ENCODE measurements at places on chromosomes 2 and 18.

- no peak for DNase-seq
Measured at GRCh38 chr2:231634412-231634811, 41.7 kb downstream of the TEX44 start.

DNA sequence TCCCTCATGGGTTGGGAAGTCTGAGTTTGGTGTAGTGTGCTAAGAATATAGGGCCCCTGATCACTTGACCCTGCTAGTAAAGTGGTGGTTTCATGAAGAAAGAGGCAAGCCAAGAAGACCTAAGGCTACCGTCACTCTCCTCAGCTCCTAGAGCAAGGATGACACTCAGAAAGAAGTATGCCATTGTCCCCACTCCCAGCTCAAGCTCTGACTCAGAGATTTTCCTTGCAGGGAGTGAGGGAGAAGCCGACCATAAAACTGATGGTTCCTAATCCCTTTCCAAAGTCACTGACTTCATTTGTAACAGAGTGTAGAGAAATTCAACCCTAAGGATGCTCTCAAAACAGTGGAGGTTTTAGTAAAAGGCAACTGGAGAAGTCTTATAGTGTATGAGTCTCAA lies 80.9 kb downstream of the ICA1L start:
- DNase-seq = no peak

- no peak for DNase-seq
Measured at GRCh38 chr2:223488814-223489213, 113.3 kb downstream of the SCG2 start.

- DNase-seq = no peak
Measured at GRCh38 chr2:172296267-172297046, 130.9 kb upstream of the ITGA6 start.

- no peak for DNase-seq
Measured at GRCh38 chr18:48133671-48134251, 203.3 kb upstream of the SMAD2 start.

DNA sequence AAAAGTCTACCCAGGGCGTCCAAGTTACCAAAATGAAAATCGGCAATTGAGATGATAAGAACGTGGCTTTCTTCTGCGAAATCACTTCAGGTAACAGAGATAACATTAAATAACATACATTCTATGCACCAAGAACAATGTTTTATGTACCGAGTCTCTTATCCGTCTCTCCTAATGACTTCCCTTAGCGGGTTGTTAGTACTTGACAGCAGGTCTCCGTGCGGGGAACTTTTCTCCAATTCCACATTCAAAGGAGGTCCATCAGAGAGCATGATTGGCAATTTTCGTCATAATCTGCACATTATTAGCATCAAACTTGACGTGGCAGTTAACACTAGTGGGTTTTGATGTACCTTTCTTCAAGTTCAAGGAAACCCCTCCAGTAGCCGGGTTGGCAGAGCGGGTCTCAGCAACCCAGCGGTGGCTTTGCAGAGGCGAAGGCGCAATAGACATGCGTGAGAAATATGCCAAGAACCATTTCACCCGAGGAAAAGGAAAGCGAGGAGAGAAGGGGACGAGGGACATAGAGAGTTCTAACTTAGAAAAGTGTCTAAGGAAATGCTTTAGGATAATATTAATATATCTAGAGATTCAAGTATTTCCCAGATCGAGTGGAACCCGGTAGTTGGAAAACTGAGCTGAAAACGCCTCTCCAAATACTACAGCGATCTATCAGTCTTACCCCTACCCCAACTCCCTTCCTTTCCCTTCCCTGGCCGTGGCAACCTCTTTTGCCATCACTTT lies 5.0 kb downstream of the EVX2 start:
- DNase-seq = no peak

DNA sequence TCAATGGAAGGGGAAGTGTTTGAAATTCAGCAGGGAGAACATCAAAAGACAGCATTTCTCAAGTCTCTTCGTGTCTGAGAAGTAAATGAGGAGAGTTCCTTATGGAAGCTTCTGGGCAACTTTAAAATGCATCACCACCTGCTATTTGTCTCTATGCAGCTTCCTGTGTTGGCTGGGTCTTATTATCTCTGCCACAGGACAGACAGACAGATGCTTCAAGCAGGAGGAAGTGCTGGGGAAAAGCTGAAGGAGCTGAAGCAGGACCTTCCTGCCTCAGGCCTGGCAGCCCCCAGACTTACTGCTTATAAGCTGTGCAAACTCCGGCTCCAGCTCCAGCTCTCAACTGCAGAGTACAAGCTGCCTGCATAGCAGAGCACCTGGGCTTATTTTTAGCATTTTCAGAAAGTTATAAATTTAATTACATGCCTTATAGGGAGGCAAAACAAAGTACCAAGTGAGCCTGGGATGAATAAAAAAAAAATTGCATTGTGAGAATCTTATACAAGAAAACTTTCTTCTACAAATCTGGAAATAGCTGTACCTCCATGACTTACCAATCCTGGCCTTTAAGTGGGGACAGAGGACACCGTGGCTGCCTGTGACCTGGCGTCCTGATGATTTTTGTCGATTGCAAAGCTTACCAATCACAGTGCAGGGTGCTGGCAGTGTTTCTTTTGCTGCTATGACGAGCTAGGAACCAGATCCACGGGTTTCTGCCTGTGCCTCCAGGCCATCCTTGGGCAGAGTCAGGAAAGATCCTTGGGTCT lies 206.3 kb downstream of the SEPTIN10 start:
- DNase-seq = no peak

DNA sequence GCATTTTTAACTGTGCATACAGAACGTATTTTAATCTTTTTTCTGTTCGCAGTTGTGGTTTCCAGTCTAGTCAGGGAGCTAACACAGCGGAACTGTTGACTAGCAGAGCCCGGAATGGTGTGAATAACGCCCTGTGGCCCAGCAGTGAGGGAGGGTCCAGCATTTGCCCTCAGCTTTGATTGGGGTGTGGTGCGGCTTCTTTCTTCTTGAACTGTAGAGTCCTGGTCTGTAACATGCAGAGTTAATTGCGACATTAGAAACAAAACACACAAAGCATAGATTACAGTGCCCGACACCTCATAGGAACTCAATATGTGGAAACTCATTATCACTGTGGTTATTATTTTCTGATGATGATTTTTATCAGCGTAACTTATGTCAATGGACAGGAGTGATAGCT lies 253.6 kb downstream of the SOX11 start:
- no peak for DNase-seq

- DNase-seq = no peak
Measured at GRCh38 chr2:27496357-27497287, at the start of gene GCKR. Gene GCKR (plus strand): TSS chr2:27496839. CDS start chr2:27496905, 66 bp downstream.

DNA sequence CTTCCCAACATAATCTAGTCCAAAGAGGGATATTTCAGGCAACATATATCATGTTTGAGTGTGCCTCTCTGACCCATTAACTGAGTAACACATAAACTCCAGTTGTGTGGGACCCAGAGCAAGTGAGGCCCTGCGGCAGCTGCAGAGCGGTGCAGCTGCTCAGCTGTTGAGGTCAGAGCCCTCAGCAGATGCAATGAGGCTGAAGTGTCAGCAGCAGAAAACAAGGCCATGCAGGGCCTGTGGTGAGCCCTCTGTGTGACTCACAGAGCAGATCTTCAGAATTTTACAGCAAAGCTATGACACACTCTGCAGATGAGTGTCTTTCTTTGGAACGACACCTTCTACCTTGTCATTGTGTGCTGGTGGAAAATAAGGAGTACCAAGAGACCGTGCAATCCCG lies 168.5 kb downstream of the CBLN2 start:
- no peak for DNase-seq

DNA sequence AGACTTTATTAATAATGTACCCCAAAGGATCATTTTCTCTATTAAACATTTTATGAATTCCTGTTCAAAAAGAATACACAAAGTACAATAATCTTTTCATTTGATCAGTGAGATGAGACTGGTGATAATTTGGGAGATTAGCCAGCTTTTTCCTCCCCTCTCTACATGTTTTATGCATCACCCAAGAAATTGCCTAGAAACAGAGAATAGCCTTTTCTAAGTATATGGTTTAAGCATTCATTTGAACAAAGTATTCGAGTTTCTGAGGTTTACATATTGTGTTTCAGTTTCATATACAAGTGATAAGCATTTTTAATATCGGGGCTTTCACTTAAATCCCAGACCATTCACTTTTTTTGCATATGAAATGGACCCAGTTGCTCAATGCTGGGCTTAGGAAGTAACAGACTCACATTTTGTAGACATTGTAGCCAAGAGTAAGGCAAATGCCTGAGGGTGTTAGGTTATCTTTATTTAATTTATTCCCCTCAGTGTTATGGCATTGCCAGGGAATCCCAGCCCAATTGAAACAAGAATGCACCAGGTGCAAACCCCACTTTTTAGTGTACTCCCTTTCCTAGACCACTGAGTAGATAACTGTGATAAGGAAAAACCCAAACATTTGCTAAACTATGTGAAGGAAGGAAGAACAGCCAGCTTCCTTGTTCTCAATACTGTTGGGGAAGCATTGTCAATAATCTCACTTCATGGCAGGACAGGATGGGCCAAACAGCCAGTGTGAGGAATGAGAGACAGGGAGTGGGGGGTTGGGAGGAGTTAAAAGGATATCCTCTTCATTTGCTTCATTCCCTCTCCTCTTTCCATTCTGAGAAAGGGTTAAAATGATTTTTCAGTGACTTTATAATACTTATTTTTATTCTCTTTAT lies 3.5 kb downstream of the CPO start:
- no peak for DNase-seq

- no peak for DNase-seq
Measured at GRCh38 chr2:176419591-176420071, 150.4 kb downstream of the MTX2 start.

GRCh38 chr2:197673606-197674005 lies 1.8 kb downstream of the RFTN2 start:
- no peak for DNase-seq

DNA sequence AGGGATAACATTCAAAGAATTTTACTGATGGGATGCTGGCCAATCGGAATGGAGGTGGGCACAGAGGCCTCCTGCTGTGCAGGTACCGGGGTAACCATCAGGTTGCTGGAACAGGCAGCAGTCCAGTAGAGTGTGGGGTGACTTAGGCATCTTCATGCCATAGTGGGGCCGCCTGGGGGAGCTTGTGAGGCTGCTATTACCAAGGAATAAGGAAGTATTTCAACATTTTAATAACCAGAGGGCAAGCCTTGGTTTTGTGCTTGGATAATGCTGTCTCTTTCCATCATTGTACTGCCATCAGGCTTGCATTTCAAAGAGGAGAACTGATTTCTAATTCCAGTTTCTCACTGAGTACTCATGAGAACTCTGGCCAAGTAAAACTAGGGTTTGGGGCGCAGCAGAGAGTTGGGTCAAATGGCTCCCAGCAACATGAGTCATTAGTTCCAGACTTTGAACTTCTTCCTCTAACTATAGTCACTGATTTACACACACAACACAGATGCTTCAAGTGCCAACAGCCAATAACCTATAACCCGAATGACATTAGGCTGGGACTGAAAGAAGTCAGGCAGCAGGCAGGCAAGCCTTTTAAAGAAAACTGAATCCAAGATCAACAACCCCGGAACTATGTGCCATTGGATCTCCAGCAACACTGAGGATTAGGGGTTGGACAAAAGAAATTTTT lies 56.1 kb upstream of the FHL2 start:
- no peak for DNase-seq

GRCh38 chr2:156526950-156527636 lies 90.9 kb downstream of the GPD2 start:
- DNase-seq = no peak

DNA sequence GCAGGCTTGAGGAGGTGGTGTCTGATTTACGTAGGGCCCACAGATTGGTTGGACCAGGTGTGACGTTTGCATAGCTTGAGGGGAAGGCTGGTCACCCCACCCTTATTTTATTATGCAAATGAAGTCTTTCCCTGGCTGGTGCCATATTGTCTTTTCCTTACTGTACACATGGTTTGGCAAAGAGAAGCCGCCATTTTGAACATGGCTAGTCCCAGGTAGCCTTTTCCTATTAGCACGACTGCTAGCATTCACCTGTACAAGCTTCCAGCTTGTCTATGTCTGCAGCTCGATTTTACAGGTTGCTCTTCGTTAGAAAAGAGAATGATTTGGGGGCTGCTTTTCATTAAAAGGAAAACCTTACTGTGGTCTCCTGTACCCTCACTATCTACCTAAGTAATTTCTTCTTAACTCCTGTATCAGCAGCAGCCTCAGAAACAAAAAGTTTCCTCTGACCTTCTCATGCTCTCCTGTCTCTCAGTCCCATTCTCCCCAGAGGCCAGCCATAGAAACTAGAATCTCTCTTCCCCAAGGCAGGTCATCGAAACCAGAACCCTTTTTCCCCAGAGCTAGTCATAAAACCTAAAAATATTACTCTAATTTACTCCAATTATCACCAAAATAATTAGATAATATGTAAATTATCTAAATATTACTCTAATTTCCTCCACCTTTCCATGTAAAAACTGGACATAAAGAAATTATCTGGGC lies 151.8 kb downstream of the B3GNT2 start:
- DNase-seq = no peak

DNA sequence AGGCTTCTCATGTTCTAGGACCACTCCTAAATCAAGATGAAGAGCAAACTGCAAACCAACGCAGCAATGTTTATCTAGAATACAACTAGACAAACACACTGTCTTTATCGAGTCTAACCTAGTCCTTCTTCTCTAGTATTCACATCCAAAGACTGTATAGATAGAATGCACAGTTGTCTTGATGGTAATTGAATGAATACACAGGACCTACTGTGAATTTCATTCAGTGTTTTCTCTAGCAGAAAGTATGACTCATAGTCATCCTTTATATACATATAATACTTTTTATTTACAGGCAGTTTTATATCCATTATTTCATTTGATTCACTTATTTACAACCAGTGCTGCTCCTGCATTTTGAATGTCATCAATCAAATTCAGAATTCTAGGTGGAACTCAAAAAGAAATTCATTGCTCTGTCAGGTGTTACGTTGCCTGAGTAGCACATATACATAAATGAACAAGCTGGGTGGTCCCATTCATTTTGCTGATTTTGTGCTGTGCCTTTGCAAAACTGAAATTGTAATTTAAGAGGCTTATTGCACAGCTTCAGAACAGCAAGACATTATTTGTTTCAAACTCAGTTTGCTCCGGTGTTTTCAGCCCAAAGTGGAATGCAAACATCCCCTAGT lies 374.8 kb downstream of the EPHA4 start:
- DNase-seq = no peak

DNA sequence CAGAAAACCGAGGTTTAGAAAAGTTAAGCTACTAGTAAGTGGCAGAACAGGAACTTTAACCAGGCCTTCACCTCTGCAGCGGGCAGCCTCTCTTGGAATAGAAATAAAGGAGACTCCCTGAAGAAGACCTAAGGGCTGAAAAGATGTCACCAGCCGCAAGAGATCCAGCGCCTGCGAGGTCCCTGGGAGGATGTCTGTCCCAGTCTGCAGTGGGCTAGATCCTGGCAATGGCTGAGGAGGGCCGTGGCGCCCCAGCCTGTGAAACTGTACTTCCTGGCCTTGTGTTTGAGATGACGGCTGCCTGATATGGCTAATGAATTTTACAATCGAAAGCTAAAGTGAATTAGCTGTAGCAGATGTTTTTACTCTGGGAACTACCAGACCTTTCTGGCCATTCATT lies 300.6 kb upstream of the SALL3 start:
- DNase-seq = no peak

GRCh38 chr18:48476550-48476917 lies 62.3 kb upstream of the CTIF start:
- no peak for DNase-seq

- DNase-seq = no peak
Measured at GRCh38 chr2:55425431-55425831, 5.8 kb upstream of the CCDC88A start.

GRCh38 chr18:49094979-49095632 lies 144.3 kb upstream of the SMAD7 start:
- no peak for DNase-seq
